Stimulated activated CD8-positive, alpha-beta memory T cell treated with anti-CD3 and anti-CD28 coated beads, Interleukin-15, amount 100 ng/mL, for 1 hour (primary cell): ENCODE measurements at places on chromosomes 16 and 17.

- no peak for DNase-seq
These were observed 173.3 kb downstream of the TANC2 start for GRCh38 chr17:63139356-63139755.

DNA sequence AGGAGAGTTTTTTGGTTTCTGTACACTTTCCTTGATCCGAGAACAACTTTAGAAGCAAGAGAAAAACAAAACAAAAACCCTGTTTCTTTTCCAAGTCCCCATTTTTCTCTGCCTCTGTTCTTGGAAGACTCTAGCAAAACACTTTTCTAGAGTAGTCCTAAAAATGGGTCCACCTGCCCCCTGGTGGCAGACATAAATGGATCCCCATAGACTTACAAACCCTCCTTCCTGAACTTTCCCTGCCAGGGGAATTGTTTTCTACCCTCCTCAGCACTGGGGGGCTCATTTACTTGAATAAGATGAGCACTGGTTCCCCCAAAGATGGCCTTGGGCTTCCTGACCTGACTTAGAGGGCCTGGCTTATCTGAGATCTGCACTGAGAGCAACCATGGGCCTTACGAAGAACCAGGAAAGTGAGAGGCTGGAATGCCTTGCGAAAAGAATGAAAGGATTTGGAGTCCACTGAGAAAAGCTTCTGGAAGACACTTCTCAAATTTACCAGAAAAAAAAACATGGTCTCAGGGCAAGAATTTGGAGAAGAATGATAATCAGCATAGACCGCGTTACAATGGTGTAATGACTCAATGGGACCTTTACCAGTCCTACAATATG lies 48.0 kb upstream of the CDYL2 start:
- no peak for DNase-seq

- DNase-seq: no peak
These were observed 19.9 kb upstream of the SEC14L1 start for GRCh38 chr17:77120868-77121267.

DNA sequence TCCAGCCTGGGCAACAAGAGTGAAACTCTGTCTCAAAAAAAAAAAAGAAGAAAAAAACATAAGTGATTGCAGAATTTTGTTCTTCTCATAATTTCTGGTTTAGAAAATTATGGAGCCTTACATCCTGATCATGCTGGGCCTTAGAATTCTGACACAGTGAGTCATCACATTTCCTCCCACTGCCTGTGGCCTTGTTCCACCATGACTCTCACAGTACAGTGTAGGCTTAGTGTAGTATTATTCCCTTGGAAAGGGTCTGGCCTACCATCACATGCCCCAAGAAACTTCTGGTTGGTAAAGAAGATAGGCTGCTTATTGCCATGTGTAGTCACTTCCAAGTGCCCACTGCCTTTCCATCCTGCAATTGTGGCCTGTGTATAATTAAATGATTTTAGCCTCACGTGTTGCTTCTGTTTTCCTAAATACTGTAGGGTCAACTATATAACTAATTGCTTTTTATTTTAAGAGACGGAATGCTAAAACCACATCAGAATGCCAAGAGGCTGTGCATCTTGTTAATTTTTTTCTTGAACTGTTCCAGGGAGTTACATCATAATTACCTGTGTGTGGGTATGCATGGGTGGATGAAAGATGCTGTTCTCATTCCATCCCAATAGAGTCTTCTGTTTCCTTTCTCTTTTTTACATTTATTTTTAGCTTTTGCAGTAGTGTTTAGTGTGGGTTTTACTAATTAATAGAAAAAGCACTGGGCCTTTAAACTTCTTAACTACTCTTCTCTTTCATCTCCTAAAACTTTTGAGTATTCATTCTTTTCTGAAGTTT lies 25.9 kb downstream of the OGFOD1 start:
- no peak for DNase-seq

GRCh38 chr16:57823836-57824235 lies 21.5 kb upstream of the KIFC3 start:
- no peak for DNase-seq

- DNase-seq: peak; percentile 58
These were observed 47.6 kb downstream of the IL21R start for GRCh38 chr16:27449434-27450195.

DNA sequence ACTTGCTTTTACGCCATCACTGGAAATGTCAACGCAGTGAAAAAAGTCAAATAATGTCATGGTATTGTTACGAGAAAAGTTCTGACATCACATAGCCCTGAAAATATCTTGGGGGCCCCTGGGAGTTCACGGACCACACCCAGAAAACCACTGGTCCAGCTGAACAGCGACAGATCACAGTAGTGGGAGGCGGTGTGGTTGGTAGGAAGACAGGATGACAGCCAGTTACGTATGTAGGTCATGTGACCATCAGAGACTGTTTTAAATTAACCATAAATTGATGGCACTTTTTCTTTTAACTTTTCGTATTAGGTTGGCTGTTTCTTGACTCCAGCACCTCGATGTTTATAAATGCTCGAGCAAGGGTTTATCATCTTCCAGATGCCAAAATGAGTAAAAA lies 11.9 kb downstream of the ERCC4 start:
- DNase-seq: no peak

DNA sequence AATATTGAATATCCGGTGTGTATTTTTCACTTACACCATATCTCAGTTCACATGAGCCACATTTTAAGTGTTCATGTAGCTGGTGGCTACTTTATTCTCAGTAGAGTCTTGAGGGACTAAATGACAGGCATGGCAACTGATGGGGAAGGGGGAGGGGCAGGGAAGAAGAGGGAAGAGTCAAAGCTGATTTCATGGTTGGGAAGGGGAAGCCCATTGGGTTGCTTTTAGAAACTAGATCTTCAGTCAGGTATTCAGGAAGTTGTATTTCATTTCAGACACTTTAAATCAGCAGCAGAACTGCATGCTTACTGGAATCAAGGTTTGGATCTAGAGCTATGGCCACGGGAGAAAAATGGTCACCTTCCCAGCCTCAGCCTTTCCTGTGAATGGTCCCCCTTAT lies 2.9 kb upstream of the WIPI1 start:
- no peak for DNase-seq

GRCh38 chr17:82687375-82687861 lies 11.1 kb downstream of the RAB40B start:
- no peak for DNase-seq

DNA sequence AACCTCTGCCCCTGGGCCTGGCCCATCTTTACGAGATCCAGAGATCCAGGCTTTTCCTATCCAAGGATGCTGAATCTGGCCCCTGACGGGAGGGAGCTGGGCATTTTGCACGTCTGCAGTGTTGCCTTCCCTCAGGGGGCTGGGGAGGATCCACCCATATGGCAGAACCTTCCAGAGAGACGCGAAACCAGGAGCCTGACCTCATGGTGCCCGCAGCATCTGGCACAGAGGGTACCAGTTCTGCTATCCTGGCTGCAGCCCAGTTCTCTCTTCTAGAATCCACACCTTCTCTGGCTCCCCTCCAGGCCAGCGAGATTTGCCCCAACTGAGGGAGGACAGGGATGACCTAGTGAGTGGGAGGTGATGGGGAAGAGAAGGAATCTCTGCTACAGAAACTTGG lies 20.5 kb upstream of the ZNF652 start:
- no peak for DNase-seq

DNA sequence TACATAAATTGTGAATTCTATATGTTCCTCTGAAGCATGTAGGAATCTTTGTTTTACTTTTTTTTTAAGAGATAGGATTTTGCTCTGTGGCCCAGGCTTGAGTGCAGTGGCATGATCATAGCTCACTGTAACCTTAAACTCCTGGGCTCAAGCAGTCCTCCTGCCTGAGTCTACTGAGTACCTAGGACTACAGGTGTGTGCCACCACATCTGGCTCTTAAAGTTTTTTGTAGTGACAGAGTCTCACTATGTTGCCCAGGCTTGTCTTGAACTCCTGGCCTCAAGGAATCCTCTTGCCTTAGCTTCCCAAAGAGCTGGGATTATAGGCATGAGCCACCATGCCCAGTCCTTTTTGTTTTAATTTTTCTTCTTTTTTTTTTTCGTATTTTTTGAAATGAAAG lies 25.3 kb downstream of the IKZF3 start:
- no peak for DNase-seq

GRCh38 chr16:1343428-1344242 lies 8.0 kb downstream of the TSR3 start:
- DNase-seq: no peak

- no peak for DNase-seq
These were observed 349.6 kb downstream of the HAPSTR1 start for GRCh38 chr16:9441012-9441411.

- DNase-seq: peak; percentile 21
These were observed at the start of gene BCKDK for GRCh38 chr16:31108035-31108793. Gene BCKDK (plus strand): TSS chr16:31108386. CDS start chr16:31109224, 838 bp downstream.

- DNase-seq: no peak
These were observed 1.5 kb upstream of the SREBF1 start for GRCh38 chr17:17837966-17838962.

GRCh38 chr17:77184474-77184873 lies 43.7 kb downstream of the SEC14L1 start:
- DNase-seq: no peak

- DNase-seq: no peak
These were observed 84.4 kb downstream of the OR1D5 start for GRCh38 chr17:2978991-2979390.

DNA sequence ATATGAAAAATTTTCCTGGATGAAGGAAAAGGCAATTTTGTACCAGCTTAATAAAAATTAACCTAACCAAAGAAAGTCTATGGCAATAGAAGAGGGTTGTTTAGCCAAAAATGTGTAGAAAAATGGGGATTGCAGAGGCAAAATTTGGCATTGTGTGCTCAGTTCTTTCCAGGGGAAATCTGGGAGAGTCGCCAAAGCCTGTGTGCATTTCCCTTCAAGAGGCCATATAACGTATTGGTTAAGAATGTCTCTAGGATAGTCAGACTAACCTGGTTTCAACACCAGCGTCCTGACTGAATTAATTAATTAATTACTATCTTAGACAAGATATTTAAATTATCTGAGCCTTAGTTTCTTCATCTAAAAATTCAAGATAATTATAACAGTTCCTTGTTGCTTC lies 44.8 kb upstream of the HLF start:
- no peak for DNase-seq

GRCh38 chr16:66918355-66918754 lies 330 bp downstream of the CDH16 start:
- DNase-seq: no peak

DNA sequence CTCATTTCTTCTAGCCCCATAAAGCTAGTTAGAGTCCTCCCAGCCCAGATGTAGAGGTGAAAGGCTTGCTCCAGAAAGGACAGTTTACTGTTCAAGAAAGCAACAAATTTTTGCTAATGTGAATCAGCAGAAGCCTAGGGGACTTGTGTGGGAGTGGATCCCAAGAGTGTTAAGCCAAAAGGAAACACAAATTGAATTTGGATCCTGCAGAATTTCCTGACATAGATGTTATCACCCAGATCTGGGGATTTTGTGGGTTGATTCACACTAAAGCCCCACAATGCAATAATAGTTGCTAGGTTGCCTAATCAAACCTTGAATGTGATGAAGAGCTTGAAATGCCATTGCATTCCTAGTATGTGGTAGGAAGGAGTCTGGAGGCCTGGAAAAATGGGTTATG lies 135.2 kb upstream of the HS3ST3A1 start:
- no peak for DNase-seq

DNA sequence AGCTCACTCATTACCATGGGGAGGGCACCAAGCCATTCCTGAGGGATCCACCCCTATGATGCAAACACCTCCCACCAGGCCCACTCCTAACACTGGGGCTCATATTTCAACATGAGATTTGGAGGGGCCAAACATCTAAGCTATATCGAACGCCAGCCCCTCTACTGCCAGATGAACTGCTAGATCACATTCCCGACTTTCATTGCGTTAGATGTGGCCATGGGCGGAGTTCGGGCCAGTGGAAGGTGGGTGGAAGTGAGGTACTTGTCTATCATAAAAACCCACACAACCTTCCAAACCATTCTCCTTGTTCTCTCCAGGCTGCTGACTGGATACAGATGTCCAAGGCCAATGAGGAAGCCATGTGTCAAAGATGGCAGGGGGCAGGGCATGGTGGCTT lies 27.0 kb upstream of the ANKRD40CL start:
- no peak for DNase-seq

DNA sequence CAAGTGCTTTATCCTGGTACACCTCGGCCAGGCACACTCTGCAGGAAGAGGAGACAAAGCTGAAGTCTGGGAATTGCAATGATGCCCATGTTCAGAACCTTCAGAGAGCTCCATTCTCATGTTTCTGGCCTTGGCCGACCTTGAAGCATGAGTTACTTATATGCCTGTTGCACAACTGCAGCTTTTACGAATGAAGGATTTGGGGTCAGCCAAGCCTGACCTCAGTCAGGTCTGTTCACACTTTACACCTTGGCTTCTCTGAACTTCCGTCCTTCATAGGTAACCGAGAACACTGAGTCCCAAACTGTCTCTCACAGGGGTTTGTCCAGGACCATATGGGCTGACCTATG lies 66.7 kb downstream of the GTF3C1 start:
- no peak for DNase-seq

DNA sequence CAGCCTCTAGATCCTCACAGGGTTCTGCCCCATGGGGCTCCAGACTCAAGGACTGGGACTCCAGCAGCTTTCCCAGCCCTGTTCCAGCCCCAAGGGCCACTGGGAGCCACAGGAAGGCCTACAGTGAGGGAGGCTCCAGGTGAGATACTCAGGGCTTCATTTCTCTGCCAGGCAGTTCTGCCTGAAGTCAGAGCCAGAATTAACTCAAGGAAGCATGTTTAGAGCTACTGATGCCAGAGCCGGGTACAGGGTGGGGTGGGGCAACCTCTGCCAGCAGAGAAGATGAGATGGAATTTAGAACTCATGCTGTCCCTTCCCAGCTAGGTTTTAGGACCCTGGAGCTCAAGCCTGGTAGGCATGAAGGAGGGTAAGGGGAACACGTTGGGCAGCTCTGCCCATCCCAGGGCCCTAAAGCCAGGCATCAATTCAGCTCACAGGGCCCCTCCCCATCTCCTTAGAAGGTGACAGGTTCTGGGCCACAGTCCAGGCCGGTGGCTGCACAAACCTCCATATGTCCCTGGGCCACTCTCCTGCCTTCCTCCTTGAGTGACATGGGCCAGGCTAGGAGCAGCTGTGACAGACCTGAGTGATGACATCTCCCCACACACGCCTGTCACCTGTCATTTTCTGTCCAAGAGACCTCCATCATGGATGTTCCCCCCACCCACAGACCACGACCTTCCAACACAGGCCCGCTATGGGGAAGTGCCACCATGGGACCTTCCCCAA lies 24.5 kb upstream of the SPPL2C start:
- DNase-seq: no peak

- no peak for DNase-seq
These were observed 7.2 kb upstream of the SIAH1 start for GRCh38 chr16:48392407-48392806.

DNA sequence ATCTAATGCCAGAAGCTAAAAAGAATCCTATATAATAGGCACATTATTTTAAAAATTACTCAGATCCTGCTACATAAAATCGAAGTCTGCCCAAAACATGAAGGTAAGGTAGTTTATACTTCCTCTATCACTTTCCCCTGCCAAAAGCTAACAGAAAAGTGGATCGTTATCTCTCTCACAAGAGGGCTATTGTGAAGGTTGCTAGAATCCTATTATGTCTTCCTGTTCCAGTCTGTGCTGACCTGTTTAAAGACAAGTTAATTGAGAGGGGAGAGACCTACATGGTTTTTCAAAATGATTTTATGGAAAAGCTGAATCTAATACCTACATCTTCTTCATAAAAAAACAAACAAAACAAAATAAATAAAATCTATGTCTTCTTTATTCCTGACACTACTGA lies 1410.9 kb upstream of the CDH8 start:
- DNase-seq: no peak
